ENCODE measurements at places on chromosomes 11 and 22.

DNA sequence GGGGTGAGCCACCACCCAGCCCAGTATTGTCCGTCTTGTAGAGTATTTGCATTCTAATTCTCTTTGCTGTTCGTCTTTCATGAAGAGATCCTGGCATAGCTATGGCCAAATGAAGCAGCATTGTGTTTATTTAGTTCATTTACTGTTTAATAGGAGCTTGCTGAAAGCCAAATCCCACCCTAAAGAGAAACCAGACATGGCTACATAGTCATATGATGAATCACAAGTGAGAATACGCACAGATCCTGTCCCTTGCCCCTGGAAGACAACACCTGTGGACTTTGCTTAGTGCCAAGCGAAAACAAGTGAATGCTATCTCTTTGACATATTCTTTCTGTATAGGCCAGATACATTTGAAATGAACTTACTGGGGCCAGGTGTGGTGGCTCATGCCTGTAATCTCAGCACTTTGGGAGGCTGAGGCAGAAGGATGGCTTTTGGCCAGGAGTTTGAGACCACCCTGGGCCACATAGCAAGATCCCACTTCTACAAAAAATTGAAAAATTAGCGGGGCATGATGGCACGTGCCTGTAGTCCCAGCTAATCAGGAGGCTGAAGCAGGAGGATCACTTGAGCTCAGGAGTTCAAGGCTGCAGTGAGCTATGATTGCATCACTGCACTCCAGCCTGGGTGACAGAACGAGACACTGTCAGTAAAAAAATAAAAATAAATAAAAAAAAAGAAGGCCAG lies 5.1 kb upstream of the ARFGAP3 start:
- no peak for DNase-seq

- no peak for DNase-seq
Observed at GRCh38 chr11:1660111-1660867, 30.7 kb downstream of the KRTAP5-5 start.

- DNase-seq: no peak
Observed at GRCh38 chr11:27860811-27861210, 160.6 kb upstream of the BDNF start.

- peak; percentile 31 for DNase-seq
Observed at GRCh38 chr22:37777122-37777687, 30.5 kb upstream of the GCAT start.

DNA sequence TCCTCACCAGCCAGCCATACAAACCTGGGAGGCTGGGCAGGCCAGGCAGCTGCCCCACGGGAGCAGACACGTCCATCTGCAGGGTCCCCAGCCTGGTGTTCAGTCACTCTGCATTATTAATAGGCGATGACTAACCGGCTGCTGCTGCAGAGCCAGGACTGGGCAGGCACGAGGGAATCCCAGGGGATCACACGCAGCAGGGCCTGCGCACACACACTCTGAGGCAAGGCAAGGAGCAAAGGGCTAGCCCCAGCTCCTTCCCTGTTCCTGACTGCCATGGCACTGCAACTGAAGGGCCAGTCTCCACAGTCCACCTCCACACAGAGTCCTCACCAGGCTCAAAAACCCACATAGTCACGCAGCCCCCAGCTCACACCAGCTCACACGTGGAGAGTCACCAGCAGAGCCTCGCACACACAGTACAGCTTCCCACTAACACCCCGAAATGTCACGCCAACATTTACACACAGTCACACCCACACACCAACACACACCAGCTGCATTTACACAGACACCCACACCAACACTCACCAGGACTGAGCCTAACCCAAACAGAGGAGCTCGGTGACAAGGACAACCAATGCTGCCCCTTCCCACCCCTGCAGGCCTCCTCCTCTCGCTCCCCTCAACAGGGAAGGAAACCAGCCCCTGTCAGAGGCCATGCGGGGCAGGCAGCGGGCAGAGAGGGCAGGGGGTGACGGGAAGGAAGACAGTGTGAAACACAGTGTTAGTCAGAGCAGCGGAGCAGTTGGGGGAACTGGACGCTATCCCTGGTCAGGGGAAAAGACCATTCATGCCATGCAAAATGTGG lies 47.3 kb downstream of the NRXN2 start:
- no peak for DNase-seq

DNA sequence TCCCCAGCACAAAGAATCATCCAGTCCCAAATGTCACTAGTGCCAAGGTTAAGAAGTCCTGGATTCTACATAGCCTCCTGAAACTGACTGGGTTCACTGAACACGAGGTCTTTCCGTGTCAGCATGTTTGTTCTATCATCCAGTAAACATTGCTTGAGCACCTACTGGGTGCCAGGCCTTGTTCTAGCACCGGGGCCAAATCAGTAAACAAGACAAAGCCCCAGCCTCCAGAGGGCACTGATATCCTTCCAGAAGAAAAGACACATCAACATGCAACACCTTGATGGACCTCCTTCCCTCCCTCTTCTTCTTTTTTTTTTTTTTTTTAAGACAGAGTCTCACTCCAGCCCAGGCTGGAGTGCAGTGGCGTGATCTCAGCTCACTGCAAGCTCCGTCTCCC lies 26.9 kb downstream of the TPST2 start:
- DNase-seq: no peak

- DNase-seq: no peak
Observed at GRCh38 chr11:132858223-132858622, 674.1 kb downstream of the OPCML start.

DNA sequence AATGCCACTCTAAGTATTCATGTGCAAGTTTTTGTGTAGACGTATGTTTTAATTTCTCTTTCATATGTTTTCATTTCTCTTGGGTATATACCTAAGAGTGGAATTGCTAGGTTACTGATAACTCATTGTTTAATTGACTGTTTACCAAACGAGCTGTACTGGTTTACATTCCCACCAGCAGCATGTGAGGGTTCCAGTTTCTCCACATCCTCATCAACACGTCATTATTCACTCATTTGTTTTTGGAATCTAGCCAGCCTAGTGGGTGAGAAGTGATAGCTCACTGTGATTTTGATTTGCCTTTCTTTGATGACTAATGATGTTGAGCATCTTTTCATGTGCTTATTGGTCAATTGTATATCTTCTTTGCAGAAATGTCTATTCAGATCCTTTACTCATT lies 4.0 kb downstream of the ANKRD13D start:
- DNase-seq: no peak

- DNase-seq: no peak
Observed at GRCh38 chr22:25970999-25971811, 198.1 kb upstream of the SEZ6L start.

DNA sequence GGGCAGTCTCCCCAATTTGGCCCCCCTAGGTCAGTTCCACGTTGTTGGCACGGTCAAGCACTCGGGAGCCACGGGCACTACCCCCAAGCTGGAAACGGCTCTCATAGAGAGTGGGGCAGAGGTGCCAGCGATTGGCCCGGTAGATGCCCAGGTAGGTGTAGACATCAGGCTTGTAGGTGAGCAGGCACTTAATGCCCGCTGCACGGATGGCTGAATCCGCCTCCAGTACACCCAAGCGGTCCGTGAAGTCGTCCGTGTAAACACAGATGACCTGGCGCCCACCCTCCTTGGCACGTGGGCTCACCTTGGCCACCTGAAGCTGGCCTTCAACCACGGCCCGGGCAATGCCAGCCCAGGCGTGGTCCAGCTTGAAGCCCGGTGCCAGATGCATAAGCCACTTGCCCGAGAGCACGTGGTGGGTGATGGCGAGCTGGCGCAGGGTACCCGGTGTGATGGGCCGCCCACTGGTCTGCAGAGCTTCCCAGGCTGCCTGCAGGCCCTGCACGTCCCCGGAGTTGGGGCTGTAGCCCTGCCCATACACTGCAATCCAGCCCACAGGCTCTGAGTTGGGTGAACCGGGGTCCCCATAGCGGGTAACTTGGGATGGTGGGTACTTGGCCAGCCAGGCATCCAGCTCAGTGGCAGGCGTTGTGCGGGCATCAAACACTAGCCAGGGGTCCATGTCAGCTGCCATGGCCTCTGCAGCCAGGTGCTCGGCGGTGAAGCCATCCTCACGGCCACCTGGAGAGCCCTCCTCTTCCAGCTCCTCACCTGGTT lies 1.2 kb downstream of the C11orf68 start:
- no peak for DNase-seq

DNA sequence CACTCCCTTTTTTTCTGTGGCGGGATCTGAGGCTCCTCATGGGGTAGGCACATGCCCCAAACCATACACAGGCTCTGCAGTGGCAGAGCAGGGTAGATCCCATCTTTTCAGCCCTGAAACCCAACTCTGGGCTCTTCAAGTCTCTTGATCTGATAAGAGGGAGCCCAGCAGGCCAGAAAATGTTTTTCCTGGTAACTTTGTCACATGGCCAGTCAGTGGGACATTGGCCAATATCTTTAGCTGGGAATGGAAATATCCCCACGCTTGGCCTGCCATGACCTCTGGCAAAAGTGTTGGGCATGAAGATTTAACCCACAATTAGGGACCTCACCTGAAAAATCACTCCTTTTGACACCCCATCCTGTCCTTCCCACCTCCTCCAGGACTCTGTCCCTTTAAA lies 8.1 kb downstream of the INPP5J start:
- DNase-seq: no peak

GRCh38 chr11:64266339-64266738 lies 15.0 kb downstream of the PLCB3 start:
- no peak for DNase-seq

GRCh38 chr22:22452211-22452610 lies 56.3 kb downstream of the ZNF280B start:
- DNase-seq: no peak

DNA sequence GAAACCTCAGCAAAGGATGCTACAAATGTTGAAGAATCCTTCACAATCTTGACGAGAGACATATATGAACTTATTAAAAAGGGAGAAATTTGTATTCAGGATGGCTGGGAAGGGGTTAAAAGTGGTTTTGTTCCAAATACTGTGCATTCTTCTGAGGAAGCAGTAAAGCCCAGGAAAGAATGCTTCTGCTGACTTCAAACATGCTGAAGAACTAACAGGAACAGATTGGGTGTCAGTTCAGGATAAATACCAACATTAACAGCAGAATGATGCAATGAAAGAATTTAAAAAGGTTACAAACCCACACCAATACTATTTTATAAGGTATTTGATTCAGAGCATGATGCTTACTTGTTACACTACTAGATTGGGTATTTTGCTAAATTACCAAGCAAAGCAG lies 33.9 kb downstream of the RAB39A start:
- DNase-seq: no peak

DNA sequence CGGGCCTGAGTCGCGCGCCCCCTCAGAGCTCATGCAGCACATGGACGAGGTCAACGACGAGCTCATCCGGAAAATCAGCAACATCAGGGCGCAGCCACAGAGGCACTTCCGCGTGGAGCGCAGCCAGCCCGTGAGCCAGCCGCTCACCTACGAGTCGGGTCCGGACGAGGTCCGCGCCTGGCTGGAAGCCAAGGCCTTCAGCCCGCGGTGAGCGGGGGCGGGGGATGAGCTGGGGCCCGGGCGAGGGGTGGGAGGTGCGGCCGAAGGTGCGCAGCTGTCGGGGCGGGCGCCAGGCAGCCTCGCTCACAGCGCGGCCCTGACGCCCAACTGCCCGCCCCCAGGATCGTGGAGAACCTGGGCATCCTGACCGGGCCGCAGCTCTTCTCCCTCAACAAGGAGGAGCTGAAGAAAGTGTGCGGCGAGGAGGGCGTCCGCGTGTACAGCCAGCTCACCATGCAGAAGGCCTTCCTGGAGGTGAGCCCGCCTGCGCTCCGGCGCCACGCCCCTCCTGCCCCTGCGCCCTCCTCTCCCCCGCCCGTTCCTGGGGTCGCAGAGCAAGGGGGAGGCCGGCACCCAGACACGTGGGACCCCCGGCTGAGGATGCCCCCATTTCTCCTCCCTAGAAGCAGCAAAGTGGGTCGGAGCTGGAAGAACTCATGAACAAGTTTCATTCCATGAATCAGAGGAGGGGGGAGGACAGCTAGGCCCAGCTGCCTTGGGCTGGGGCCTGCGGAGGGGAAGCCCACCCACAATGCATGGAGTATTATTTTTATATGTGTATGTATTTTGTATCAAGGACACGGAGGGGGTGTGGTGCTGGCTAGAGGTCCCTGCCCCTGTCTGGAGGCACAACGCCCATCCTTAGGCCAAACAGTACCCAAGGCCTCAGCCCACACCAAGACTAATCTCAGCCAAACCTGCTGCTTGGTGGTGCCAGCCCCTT lies 20.5 kb downstream of the EPS8L2 start:
- DNase-seq: no peak

DNA sequence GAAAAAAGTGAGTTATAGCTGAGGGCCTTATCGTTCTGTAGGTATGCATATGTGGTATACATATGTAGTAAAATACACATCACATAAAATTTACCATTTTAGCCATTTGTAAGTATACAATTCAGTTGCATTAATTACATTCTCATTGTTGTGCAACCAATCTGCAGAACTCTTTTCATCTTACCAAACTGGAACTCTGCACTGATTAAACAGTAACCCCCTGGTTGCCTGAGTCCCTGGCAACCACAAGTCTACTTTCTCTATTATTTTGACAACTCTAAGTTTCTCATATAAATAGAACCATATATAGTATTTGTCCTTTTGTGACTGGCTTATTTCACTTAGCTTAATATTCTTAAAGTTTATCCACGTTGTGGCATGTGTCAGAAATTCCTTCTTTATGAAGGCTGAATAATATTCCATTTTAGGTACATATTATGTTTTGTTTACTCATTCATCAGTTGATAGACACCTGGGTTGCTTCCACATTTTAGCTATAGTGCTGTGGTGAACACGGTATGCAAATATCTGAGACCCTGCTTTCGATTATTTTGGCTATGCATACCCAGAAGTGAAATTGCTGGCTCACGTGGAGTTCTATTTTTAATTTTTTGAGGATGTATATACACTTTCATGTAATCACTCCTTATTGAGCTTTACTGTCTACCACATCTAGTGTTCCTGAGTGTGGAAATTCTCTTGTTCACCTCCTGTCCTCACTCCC lies 1.6 kb upstream of the DDX10 start:
- DNase-seq: no peak

- DNase-seq: no peak
Observed at GRCh38 chr22:33219648-33220384, 161.6 kb upstream of the SYN3 start.

GRCh38 chr22:20437613-20438426 lies at the start of gene SCARF2:
TSS of gene SCARF2 (minus strand) at chr22:20437825. CDS start at chr22:20437754, 71 bp downstream.
- DNase-seq: no peak
